GM04503 (cell line): ENCODE measurements at places on chromosomes 12 and 14.

DNA sequence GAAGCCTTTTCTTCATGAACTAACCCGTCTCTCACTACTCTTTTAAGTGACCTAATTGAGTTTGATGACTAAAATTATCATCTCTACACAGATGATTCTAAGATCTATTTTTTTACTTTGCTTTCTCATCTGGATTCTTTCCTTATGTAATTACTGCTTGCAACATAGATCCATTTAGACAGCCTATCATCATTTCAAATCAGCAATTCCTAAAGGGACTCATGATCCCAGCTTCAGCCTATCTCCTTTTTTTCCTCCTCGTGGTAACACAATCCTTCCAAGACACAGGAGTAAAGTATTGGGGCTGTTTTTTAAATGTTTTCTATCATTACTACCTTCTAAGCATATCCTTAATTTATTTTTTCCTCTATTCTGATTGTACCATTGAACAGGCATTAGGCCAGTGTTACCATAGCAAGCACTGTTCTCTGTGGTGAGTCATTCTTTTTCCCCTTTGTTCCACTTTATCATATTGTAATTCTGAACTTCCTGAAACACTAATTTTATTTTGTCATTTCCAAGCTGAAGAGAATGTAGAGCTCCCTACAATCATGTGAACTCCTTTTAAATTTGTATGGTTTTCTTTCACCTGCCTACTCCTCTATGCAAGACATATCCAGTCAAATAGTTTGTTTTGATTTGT lies 190.4 kb upstream of the FAR2 start:
- no peak for DNase-seq

- peak; percentile 80 for DNase-seq
These were observed 8.6 kb downstream of the TC2N start for GRCh38 chr14:91858536-91859275.

DNA sequence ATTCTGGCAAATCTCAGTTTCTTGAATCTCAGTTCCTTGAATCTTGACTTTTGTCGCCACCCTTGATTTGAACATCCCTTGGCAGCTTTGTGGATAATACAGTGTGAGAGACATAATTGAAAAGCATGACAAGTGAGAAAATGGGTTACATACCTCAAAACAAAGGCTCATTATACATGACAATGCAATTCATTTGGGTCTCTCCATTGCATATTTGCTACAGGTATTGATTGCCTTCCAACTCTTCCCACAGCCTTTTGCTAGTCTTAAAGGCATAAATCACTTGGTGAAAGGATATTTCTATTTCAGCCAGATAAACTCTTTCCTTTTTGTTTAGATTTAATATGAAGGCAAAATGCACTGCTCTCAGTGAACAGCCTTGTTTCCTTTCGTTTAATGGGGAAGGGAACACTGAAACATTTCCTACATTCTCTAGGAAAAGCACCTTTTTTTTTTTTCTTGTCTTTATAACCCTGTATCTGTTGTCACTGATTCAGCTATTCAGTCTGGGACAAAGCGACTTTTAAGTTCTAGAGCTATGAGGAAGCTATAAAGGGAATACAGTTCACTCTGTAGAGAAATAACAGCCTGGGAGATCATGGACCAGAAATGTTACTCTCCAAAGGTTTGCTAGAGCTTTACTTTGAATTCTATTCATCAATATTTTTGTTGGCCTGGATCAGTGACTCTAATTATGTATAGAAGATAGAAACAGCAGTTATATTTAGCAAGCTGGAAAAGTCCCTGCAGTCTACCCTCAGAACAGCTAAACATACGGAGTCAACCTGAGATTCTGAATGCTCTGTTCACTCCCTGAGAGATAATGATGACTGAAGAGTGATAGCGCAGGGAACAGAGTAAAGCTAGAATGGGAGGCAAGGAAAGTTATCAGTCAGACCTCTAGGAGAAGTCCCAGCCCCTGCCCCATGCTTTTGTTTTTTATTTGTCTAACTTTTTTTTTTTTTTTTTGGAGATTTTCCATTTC lies 311.4 kb downstream of the RGS6 start:
- DNase-seq = no peak

DNA sequence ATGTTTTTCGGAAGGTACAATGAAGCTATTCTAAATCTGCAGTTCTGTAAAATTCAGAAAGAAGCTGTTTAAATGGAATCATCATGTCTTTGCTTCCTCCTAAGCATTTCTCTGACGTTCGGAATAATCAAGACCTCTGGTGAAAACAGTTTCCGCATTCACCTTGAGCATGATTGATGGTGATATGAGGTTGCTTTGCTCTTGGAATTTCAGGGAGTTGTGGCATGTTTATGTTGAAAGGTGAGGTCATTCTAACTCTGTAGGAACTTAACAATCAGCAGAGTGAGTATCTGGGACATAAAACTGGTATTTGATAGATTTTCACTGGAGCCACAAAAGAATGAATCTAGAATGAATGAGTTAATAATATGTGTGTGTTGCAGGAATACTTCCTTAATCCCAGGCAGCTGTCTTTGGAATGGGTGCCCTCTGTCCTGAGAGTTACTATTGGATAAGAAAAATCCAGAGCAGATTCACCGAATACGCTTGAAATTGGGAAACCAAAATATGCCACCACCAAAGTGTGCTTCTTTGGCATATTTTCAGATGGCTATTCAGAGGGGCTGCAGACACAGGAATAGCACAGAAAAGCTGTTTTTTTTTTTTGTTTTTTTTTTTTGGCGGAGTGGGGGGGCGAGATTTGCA lies 599.1 kb downstream of the CCER1 start:
- no peak for DNase-seq

DNA sequence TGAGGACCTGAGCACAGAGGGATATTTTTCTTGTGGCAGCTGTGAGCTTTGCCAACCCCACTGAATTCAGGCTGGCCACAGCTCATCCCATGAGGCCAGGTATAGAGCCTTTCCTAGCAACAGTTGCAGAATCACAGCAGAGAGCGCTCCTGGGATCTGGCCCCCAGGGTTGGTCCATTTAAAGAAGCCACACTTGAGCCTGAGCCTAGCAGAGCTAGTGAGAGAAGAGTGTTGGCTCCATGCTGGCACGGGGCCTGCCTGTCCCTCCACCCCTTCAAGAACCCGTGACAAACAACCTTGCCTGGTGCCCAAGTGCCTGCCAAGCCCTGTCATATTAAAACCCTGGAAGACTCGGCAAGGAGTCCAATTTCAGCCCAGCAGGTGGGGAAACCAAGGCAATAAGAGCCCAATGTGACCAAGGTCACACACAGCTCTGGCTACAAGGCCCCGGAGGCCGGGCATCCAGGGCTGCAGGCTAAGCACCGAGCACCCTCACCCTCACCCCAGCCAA lies 91.6 kb downstream of the LRRC74A start:
- DNase-seq = no peak

DNA sequence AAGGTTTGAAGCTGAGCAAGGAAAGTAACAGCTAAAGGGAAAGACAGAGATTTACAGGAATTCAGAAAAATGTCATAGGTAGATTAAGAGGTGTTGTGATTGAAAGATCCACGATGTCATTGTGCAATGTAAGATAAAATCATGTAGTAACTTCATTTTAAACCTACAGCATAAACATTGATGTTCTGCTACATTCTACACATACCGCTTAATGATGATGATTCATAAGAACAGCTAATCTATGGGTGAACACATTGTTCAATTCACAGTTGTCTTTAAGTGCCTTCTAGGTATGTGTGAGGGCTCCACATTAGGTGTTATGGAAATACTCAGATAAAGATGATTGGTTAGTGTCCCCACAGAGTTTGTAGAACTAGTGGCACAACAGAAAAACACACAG lies 170.9 kb downstream of the GRIP1 start:
- no peak for DNase-seq

- DNase-seq = no peak
These were observed 3.9 kb upstream of the KRT6B start for GRCh38 chr12:52455821-52456220.

- DNase-seq = no peak
These were observed 180.6 kb upstream of the PRMT8 start for GRCh38 chr12:3310271-3311026.

- DNase-seq = no peak
These were observed 389.9 kb downstream of the GRIN2B start for GRCh38 chr12:13591488-13591887.

- DNase-seq = no peak
These were observed 53.6 kb downstream of the SPATA7 start for GRCh38 chr14:88439088-88439487.

- DNase-seq = no peak
These were observed 406 bp downstream of the TMEM263 start for GRCh38 chr12:106956048-106956578.

DNA sequence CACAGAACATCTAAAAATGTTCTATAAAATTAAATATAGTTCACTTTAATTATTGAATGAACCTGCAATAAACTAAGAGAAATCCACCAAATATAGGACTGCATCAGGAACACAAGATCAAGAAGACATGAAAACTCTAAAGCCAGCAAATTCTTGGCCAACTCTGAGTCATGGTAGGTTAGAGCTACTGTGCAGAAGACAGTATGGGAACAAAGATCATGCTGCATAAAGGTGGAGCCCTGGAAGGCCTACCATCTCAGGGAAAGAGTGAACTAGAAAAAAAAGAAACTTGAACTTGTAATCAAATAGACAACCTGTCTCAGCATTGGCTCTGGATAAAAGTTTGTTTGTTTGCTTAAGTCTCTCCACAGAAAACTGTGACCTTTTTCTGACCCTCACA lies 66.9 kb upstream of the CNOT2 start:
- DNase-seq = no peak

DNA sequence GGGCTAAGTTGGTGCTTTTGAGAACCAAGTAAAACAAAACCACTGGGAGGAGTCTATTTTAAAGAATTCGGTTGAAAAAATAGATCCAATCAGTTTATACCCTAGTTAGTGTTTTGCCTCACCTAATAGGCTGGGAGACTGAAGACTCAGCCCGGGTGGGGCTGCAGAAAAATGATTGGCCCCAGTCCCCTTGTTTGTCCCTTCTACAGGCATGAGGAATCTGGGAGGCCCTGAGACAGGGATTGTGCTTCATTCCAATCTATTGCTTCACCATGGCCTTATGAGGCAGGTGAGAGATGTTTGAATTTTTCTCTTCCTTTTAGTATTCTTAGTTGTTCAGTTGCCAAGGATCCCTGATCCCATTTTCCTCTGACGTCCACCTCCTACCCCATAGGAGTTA lies 1.8 kb upstream of the RAB5B start:
- DNase-seq = peak; percentile 51

DNA sequence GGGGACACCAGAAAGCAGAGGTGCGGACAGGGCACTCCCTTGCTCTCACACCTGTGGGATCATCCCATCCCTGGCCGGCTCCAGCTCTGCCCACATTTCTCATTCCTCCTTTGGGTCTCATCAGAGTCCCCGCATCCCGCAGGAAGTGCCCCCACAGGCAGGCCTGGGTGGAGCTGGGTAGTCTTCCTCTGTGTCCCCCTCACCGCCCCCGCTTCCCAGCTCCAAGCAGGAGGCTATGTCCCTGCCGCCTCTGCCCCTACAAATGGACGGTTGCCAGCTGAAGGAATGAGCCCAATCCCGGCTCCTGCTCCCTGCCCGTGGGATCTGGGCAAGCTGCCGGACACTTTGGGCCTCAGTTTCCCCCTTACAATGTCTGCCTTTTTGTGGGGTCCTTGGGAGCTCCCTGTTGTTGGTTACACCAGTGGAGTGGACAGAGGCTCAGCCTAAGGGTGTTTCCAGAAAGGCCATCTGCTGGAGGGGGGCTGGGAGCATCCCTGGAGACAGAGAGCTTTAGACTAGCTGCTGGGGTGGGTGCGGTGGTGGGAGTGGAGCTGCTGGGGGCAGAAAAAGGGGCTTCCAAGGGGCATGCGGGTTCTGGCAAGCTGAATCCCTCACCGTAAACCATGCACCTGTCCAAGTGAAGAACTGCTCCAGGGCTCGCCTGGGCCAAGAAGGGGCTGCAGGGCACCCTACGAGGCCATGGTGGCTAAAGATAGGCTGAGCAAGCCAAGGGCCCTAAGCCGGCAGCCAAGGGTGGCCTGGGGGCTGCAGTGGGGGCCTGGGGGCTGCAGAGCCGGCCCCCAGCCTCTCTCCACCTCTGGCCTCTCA lies 7.9 kb upstream of the GPR132 start:
- DNase-seq = no peak

DNA sequence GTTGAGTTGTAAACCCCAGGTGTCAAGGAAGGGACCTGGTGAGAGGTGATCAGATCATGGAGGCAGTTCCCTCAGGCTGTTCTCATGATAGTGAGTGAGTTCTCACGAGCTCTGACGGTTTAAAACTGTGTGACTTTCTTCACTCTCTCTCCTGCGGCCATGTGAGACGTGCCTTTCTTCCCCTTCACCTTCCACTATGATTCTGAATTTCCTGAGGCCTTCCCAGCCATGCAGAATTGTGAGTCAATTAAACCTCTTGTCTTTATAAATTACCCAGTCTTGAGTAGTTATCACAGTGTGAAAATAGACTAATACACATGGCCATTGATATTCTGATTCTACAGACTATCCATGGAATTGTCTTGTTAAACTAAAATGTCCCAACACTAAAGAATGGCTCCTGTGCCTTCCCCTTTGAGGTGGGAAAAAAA lies 85.6 kb downstream of the SLC2A13 start:
- DNase-seq = no peak

- no peak for DNase-seq
These were observed 84.6 kb downstream of the ACACB start for GRCh38 chr12:109200825-109201495.

GRCh38 chr14:54908190-54908589 lies 5.6 kb upstream of the GCH1 start:
- no peak for DNase-seq

- DNase-seq = no peak
These were observed 2.2 kb downstream of the PRMT8 start for GRCh38 chr12:3493043-3493858.

- peak; percentile 66 for DNase-seq
These were observed 71.2 kb downstream of the TNFAIP2 start for GRCh38 chr14:103194256-103195045.

- no peak for DNase-seq
These were observed 2.6 kb upstream of the POC1B start for GRCh38 chr12:89528434-89528833.

- DNase-seq = no peak
These were observed 874.4 kb downstream of the SLC6A15 start for GRCh38 chr12:84038242-84038641.

DNA sequence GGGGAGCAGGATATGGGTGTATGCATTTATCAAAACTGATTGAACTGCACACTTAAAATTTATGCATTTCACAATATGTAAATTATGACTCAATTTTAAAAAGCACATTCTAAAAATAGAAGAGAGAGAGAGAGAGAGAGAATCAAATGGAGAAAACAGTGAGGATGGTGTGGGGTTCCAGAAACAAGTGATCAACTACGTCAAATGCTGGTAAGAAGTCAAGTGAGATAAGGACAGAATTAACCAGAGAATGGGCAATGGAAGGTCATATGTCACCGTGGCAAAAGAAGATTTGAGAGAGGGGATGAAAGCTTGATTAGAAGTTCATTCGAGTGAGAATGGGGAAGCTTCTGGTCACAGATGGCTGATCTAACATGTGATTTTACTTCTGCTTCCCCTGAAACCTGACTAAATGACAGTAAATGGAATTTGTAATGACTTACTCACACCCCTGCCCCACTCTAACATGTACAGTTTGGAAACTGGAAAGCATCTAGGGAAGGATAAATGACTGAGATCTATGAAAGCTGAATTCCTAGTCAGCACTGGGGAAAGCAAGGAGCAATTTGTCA lies 276.5 kb upstream of the AMIGO2 start:
- DNase-seq = no peak

- DNase-seq = no peak
These were observed 27.0 kb upstream of the FOXN3 start for GRCh38 chr14:89444044-89444443.

GRCh38 chr12:49548822-49549648 lies 10.2 kb downstream of the KCNH3 start:
- no peak for DNase-seq

- DNase-seq = no peak
These were observed 50.5 kb upstream of the RAP1B start for GRCh38 chr12:68559984-68560850.

GRCh38 chr12:5310151-5310550 lies 121.8 kb upstream of the NTF3 start:
- DNase-seq = peak; percentile 11
